Renal pelvis (tissue), 12 donors: ENCODE measurements at places on chromosomes 11 and 22. TPM values are rescaled to one million over a fixed set of nuclear protein-coding genes. Genes with fewer than 3 reads are reported as not detected.

TRPM5 gene
- 4.0 TPM for polyA plus RNA-seq

POU2F3 gene
- polyA plus RNA-seq: 0.64 TPM

CAPRIN1 gene
- 253 TPM for polyA plus RNA-seq

CD44 gene
- polyA plus RNA-seq: 8.8 TPM

SLC22A8 gene
- 44.8 TPM for polyA plus RNA-seq

KRTAP5-5 gene
- polyA plus RNA-seq: not detected

SELENOH gene
- 126 TPM for polyA plus RNA-seq

OR6T1 gene
- not detected for polyA plus RNA-seq

CCDC15 gene
- polyA plus RNA-seq: 3.8 TPM

ALDH3B1 gene
- 4.7 TPM for polyA plus RNA-seq

MISFA gene
- 5.7 TPM for polyA plus RNA-seq

SYT7 gene
- 5.0 TPM for polyA plus RNA-seq

TTC36 gene
- 1.8 TPM for polyA plus RNA-seq

OR52N4 gene
- not detected for polyA plus RNA-seq

TMEM86A gene
- polyA plus RNA-seq: 8.6 TPM
